ENCODE measurements at places on chromosomes 5 and 9.

GRCh38 chr9:137685741-137686420 lies 67.1 kb downstream of the EHMT1 start:
- no peak for DNase-seq

DNA sequence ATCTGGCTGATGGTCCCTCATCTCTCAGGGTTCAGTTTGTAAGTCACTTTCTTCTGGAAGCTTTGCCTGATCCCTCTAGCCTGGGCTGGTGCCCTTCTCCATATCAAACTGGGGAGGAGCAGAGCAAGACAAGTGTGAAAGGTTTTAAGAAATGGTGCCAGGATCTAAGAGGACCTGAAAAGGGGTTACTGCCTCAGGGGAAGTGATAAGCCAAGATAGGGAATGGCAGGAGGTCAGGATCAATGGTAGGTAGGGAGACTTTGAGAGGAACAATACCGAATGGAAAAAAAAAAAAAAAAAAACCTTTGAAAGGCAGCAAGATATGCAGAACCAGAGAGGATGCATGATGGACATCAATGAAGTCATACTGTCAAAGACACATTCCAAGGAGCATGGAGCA lies 67.5 kb upstream of the TLR4 start:
- no peak for DNase-seq

DNA sequence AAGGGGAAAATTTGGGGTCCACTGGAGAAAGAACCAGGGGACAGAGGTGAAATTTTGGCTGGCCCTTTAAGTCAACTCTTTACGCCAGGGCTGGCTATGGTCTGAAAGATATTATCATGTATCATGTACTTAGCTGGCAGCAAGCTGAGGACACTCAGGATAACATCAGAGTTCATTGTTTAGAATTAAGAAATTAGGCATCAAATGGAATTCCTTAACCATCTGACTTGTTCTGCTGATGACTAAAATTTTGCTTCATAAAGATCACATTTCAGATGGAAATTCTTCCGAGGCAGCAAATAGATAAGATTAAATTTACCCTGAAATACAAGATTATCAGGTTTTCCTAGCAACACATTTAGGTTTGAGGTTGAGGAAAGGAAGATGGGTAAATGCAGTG lies 269.4 kb upstream of the KLF9 start:
- no peak for DNase-seq

DNA sequence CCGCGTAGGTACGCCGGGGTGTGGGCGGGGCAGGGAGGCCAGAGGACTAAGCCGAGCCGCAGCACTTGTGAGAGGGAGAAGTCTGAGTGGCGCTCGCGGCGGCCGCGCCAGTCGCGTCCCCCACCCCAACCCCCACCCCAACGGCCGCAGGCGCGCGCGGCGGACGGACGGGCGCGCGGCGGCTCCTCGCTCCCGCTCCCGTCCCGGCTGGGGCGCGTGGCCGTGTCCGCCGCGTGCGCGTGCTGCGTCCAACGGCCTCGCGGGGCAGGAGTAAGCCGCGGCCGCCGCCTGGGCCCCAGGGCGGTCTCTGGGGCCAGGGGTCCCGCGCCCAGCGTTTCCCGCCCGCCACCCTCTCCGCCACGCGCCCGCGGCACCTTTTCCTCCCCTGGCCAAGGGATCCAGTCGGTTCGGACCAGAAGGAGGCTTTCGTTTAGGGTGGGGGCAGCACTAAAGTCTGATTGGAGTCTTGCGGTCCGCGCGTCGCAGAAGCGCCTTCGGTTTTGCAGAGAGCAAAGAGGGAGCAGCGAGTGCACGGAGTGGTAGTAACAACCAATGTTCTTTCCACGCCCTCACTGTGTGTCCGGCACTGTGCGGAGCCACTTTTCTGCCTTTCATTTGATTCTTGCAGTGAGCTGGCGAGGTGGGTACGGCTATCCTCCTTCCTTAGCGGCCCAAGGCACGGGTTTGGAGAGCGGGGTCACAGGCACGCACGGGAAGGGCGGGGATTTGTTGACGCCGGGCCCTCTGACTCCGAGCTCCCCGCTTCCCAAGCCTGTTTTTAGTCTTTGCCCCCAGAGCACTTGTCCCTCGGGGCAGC lies 483 bp downstream of the G3BP1 start:
- peak; percentile 18 for DNase-seq

DNA sequence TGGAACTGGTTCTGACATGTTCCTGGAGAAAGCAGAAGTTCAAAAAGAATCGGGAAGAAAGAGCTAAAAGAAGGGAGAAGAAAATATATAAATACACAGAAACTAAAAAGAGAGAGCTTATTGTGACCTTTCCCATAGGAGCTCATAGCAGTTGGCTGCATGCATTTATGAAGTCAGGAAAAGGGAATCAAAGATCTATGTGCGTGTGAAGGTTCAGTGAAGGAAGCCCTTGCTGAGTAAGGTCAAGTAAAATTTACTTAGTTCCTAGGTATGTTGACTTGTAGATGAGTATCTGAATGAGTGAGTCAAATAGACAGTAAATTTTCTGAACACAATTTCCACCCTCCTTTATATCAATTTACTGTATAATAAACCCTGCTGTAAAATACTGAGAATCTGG lies 632.5 kb downstream of the SLCO4C1 start:
- no peak for DNase-seq

- DNase-seq, result no peak
These were observed 367.6 kb upstream of the CDH9 start for GRCh38 chr5:27406020-27406419.

DNA sequence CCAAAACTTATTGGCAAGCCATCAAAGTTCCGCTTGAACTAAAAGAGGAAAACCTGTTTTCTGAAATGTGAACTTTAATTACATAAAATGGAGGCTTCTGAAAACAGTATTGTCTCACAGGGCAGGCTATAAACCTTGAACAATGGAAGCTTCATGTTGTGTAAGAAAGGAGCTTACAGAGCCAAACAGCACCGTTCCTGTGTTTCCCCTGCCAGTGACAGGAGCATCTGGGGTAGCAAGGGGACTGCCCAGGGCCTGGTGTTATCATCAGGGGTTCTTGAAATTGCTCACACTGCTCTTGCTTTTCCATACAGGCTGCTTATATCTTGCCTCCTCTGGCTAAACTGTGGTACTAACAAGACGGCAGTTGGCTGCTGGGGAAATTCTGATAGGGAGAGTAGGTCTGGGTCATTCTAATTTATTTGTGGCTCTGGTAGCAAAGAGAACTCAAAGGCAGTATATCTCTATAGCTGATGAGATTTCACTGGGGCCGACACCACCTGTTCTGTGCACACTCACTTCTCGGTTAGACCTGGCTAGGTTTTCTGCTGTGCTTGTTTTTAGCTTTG lies 40.4 kb downstream of the BASP1 start:
- DNase-seq, result no peak

DNA sequence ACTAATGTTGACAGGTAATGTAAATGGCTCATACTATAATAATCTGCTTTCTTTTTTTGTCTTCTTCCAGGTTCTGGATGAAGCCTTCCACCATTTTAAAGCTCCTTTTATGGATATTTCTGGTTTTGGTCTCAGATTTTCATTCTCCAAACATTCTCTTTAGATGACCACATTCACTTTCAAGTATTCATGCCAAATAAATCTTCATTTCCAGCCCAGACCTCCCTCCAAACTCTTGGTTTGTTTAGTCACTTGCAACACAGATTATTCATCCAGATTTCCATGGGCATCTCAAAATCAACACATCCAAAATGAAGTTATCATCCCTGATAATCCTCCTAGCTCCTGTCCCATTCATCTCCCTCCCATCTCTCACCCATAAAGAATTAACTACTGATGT lies 40.3 kb upstream of the SVEP1 start:
- no peak for DNase-seq

DNA sequence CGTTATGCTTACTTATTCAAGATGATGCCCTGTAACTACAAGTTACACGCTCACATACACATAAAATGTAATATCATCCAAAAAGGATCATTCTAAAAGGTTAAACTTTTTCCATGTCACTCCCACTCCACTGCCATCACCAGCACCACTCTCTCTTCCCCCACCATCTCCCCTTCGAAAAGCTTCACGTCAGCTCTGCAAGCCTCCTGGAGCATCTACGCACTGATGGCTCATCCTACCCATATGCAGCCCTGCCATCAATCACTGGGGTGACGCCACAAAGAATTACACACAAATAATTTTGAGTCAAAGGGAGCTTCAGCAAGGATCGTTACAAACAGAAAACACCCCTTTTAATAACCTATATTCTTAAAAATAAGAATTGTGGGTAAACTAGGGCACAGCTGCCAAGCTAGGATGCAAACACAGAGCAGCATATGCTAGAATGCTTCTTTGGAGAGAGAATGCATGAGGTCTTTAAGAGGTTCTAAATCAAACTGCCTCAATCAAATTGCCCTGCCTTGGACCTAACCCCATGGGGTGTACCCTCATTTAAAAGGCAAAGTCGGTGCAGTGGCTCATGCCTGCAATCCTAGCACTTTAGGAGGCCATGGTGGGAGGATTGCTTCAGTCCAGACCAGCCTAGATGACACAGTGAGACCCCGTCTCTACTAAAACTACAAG lies 56.1 kb downstream of the SHB start:
- DNase-seq, result no peak

- DNase-seq, result no peak
These were observed 13.7 kb upstream of the SOWAHA start for GRCh38 chr5:132799392-132799791.

- no peak for DNase-seq
These were observed 71.2 kb downstream of the MTAP start for GRCh38 chr9:21873540-21874221.

DNA sequence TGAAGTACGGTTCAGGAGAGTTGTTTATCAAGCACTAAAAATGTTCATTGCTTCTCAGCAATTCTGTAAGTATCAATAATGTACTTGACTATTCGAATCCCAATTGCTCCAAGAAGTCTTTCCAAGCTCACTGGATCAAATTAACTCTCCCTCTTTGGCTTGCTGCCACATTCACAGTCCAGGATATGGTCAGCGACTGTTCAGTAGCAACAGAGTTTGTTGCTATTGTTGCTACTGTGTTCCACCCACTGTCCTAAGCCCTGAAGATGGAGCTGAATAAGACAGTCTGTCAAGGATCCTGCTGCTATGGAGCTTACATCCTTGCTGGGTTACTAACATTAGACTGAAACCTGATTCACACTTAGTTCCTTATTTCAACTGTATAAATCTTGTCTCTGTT lies 110.8 kb downstream of the FGF10 start:
- DNase-seq, result no peak

- DNase-seq, result no peak
These were observed 22.5 kb downstream of the ANKHD1 start for GRCh38 chr5:140424135-140424534.

DNA sequence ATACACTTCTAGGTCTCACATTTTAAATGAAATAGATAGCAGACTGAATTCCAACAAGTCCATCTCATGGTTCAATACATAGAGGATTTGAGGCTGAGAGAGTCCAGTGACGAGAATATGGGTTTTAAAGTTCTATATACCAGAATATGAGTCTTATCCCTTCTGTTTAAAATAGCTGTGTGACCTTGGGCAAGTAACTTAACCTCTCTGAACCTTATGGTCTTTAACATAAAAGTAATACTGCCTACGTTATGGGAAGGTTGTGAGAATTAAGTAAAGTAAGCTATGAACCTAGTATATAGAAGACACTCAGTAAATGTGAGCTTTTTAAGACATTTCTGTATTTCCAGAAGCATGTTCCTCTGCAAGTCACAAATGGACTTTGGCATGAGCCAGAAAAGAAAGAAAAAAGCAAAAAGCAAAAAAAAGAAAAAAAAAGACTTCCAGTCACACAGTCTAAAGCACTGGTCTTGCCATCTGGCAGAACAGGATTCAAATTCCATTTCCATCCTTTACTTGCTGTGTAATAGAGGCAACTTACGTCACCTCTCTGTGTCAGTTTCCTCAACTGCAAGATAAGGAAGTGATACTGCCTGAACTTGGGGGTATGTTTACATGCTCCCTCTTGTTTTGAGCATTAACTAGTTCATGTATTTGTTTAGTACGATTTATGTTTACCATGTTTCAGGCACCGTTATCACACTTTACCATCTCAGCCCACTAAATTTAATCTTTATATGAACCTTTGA lies 248.2 kb downstream of the TRIM32 start:
- DNase-seq, result no peak

DNA sequence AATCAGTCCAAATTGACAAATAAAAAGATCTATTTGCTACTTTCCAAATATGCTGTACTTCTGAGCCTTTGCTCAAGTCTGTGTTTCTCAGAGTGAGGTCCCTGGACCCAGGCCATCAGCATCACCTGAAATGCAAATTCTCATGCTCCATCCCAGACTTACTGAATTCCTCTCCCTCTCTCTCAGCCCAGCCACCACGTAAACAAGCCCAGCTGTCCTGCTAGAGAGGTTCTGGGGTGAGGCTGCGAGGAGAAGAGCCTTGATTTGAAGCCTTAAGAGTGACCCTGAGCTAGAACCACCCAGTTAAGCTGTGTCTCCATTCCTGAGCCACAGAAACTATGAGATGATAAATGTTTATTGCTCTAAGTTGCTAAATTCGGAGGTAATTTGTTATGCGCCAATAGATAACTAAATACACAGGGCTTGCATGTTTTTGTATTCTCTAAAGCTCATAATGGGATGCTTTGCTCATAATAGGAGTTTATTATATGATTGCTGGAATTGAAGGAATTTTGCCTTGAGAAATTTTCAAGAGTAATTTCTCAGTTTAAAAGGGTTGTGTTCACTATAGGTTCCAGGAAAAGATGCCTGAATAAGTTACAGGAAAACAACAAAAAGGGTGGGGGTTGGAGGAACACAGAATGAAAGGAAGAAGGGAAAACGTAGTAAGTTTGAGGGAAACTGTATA lies 98.9 kb upstream of the SPATA31D4 start:
- DNase-seq, result no peak

DNA sequence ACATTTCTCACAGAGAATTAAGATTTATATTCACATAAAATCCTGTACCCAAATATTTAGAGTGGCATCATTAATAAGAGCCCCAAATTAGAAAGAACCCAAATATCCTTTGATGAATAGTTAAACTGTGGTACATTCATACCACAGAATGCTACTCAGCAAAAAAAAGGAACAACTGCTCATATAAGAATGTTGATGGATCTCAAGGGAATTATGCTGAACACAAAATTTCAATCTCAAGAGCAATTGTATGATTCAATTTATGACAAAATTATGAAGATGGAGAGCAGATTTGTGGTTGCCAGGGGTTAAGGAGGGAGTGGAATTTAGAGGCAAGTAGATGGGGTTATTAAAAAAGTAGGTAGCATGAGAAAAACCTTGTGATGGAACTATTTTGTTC lies 4.5 kb upstream of the PAIP1 start:
- no peak for DNase-seq

- no peak for DNase-seq
These were observed 501 bp upstream of the MAP1B start for GRCh38 chr5:72106817-72107130.

GRCh38 chr5:116865651-116866050 lies 291.0 kb upstream of the SEMA6A start:
- DNase-seq, result no peak

DNA sequence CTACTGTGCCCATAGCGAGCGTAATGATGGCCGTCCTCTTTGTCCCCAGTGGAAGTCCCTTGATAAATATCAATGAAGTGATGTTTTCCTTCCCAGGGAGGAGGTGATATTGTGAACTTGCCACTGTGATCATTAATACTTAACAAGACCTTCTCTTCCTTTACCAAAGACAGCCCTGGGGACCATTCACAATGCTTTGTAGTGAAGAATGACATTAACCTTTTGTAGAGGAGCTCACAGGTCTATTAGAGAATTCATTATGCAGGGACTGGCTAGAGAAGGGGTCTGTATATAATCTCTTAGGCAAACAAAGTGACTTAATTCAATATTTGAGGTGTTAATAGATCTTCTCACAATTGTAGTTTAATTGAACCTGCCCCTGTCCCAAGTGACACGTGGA lies 452.9 kb upstream of the DMAC1 start:
- no peak for DNase-seq

GRCh38 chr9:88947581-88948573 lies 43.4 kb upstream of the S1PR3 start:
- no peak for DNase-seq

- no peak for DNase-seq
These were observed 75.4 kb upstream of the CDKN2B start for GRCh38 chr9:22084336-22085035.

Measured in stimulated activated CD8-positive, alpha-beta memory T cell treated with anti-CD3 and anti-CD28 coated beads, Interleukin-4, amount 100 ng/mL, for 1 hour (primary cell).